Fibroblast of skin of back (primary cell): ENCODE measurements at places on chromosomes 1 and 21.
A peak's percentile ranks its signal among the peaks of the same experiment; 100 is the strongest.

GRCh38 chr1:198056255-198056654, 100.5 kb upstream of the NEK7 start:
- DNase-seq = no peak

- DNase-seq = no peak
Measured at GRCh38 chr21:31893851-31894415, 21.1 kb downstream of the HUNK start.

- no peak for DNase-seq
Measured at GRCh38 chr1:94954263-94955220, 27.6 kb upstream of the CNN3 start.

DNA sequence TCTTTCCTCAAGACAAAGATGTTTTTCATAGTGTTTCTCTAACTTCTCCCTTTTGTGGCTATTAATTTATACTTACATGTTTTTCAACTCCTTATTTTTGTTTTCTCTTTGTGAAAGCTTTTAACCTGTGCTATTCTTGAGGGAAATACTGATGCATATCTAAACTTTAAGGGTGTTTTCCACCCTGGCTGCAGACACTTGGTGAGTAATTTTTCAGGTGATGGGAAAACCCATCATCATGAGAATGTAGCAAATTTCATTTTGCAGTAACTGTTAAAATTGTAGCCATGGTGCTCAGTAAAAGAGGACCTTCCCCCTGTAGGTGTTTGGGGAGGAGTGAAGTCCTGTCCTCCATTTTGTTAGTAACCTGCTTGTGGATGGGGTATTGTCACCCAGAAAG, 124.2 kb downstream of the LIPI start:
- DNase-seq = no peak

DNA sequence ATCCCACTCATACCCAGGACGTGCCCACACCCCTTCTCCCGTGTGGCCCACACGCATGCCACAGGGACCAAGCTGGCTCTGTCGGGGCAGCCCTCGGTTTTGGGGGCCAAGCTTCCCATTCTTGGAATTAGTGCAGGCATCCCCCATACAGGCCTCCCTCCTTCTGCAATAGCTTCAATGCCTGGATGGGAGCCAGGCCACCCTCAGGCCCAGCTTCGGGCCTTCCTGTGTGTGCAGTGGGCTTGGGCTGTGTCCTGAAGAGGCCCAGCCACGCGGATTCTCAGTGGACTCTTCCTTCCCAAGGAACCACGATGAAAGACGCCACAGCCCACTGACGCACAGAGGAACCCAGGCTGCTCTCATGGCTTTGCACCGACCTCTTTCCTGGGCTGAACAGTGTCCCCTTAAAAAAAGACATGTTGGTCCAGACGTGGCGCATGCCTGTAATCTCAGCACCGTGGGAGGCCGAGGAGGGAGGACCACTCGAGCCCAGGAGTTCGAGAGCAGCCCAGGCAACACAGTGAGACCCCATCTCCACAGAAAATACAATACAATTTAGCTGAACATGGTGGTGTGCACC, 3.4 kb downstream of the KRTAP10-11 start:
- DNase-seq = no peak

DNA sequence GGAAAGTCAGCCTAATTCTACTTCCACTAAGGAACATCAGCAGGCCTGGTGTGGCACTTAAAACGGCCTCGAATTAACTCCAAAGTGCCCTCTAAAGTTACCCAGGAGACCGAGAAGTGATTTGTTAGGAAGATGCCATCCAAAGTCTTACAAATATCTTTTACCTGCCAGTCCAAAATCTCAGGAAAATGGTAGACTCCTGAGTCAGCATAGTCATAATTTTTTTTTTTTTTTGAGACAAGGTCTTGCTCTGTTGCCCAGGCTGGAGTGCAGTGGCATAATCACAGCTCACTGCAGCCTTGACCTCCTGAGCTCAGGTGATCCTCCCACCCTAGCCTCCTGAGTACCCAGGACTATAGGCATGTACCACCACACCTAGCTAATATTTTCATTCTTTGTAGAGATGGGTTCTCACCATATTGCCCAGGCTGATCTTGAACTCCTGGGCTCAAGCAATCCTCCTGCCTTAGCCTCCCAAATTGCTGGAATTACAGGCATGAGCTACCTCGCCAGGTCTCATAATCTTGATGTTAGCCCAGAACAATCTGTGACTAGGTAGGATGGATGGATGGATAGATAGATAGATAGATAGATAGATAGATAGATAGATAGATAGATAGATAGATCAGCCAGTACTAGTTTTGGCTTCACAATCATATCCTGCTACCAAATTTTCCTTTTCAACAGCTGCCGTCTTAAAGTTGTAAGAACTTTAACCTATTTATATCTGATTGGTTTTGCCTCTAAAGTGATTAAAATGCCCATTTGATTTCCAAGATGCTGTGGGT, 25.3 kb upstream of the PPP2R5A start:
- DNase-seq = no peak

GRCh38 chr1:154572468-154573167, 5.0 kb downstream of the CHRNB2 start:
- DNase-seq = no peak

- DNase-seq = no peak
Measured at GRCh38 chr1:156742801-156743200, 1.9 kb upstream of the MRPL24 start.

- peak; percentile 85 for DNase-seq
Measured at GRCh38 chr1:214416417-214416816, 135.0 kb downstream of the PTPN14 start.

DNA sequence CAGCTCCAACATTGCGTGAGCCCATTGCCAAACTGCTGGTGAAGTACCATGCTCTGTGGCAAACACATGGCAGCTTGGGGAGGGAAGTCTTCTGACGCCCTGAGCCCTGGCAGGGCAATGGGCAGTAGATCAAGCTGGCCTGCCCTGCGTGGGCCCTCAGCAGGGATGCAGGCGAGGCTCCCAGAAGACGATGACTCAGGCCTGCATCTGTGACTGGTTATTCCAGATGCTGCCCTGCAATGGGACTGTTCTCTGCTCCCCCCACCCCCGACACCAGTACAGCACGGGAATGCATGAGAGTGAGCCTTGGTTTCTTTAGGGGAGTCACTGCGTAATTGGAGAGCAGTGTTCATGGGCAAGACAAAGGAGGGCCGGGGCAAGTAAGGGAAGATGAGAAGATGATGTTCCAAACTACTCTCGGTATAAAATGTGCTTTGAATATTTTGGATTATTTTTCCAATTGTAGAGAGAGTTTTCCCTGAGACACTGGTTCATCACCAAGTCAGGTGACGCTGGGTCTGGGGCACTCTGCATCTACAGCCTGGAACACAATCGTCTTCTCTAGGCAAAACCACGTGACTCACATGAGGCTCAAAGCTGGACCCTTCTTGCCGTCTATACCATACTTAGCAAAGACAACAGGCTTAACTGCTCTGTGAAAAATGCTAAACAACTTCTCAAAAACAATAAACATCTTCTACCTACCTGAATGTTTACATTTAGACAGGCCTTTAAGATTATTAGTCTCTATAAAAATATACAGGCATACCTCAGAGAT, 9.0 kb upstream of the C1orf198 start:
- DNase-seq = peak; percentile 82

DNA sequence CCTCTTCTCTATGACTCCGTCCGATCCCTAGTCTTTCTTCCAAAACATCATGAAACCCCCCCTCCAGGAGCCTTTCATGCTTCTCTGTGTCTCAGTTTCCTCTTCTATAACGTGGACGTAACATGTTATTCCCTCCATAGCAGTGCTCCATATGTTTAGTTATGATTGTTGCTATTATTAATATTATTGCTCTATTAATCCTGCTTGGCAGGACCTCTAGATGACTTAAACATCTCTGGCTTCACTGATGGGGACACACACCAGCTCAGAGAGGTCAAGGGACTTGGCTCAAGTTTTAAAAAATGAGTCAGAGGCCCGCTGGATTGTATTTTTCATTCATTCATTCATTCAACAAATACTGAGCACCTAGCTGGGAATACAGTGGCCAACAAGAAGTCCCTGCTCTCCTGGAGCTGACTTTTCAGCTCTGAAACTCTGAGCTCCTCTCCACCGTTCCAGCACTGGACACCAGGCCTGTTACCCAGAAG, 404 bp upstream of the CPLANE2 start:
- DNase-seq = no peak
